ENCODE measurements at places on chromosomes 1 and 21. TPM values are rescaled to one million over a fixed set of nuclear protein-coding genes. Genes with fewer than 3 reads are reported as not detected.

ANGPTL3 gene
- not detected for total RNA-seq

TFAP2E gene
- total RNA-seq: not detected

SUMO3 gene
- 131 TPM for total RNA-seq

GOLT1A gene
- total RNA-seq: 8.5 TPM

TMCC2 gene
- total RNA-seq: 7.7 TPM

RGS2 gene
- 2.4 TPM for total RNA-seq

AMY1B gene
- total RNA-seq: not detected

MIB2 gene
- 35.7 TPM for total RNA-seq

AIRE gene
- not detected for total RNA-seq

PLCH2 gene
- 0.74 TPM for total RNA-seq

TRIM67 gene
- 1.3 TPM for total RNA-seq

F13B gene
- total RNA-seq: not detected

CDC7 gene
- total RNA-seq: 8.4 TPM

DNAJC28 gene
- total RNA-seq: not detected

OR1C1 gene
- not detected for total RNA-seq

PUSL1 gene
- total RNA-seq: 50.3 TPM

HIPK1 gene
- 8.1 TPM for total RNA-seq

KRTAP12-1 gene
- not detected for total RNA-seq

PDZK1IP1 gene
- 371 TPM for total RNA-seq

HEYL gene
- total RNA-seq: 0.98 TPM

SPTA1 gene
- not detected for total RNA-seq

PROX1 gene
- total RNA-seq: not detected

MOB3C gene
- total RNA-seq: 17.7 TPM

CTNNBIP1 gene
- 20.8 TPM for total RNA-seq

C8B gene
- total RNA-seq: not detected

TNFRSF8 gene
- 0.30 TPM for total RNA-seq

NPPB gene
- total RNA-seq: not detected

GJA9 gene
- total RNA-seq: not detected

LCE1C gene
- not detected for total RNA-seq

SMIM11 gene
- total RNA-seq: 88.8 TPM

MPL gene
- total RNA-seq: not detected

MATN1 gene
- total RNA-seq: not detected

NECTIN4 gene
- total RNA-seq: 0.88 TPM

OR2T6 gene
- total RNA-seq: not detected

TOE1 gene
- 11.5 TPM for total RNA-seq

CYP4A11 gene
- total RNA-seq: not detected

CC2D1B gene
- total RNA-seq: 24.6 TPM

HES3 gene
- not detected for total RNA-seq

OR2L13 gene
- not detected for total RNA-seq

LCE2B gene
- total RNA-seq: not detected

PHC2 gene
- 54.9 TPM for total RNA-seq

AKNAD1 gene
- not detected for total RNA-seq

SPAG17 gene
- total RNA-seq: 0.27 TPM

SLC44A3 gene
- 4.4 TPM for total RNA-seq

RUNX3 gene
- not detected for total RNA-seq

LRRIQ3 gene
- 0.68 TPM for total RNA-seq

PADI3 gene
- 83.2 TPM for total RNA-seq

ABCA4 gene
- not detected for total RNA-seq

All from Caki2 (cell line).